ENCODE measurements at places on chromosomes 2 and 18. TPM values are rescaled to one million over a fixed set of nuclear protein-coding genes. Genes with fewer than 3 reads are reported as not detected.

- H3K4me1 ChIP-seq: peaks cover 62% of the 10 kb centered on the region
Measured at GRCh38 chr2:21281791-21282514, 158.2 kb downstream of the TDRD15 start.

- no peak overlapping the region for H3K27ac ChIP-seq
- no peaks in the 10 kb centered on the region for H3K36me3 ChIP-seq
- no peak for DNase-seq
- H3K4me1 ChIP-seq: peaks cover 7% of the 10 kb centered on the region
- H3K27me3 ChIP-seq: no peaks in the 10 kb centered on the region
Measured at GRCh38 chr18:54254265-54254758, 15.0 kb upstream of the POLI start.

GRCh38 chr2:240963065-240963867, 35.2 kb upstream of the SNED1 start:
- H3K36me3 ChIP-seq: no peaks in the 10 kb centered on the region
- H3K27ac ChIP-seq: no peak overlapping the region
- no peak overlapping the region for H3K4me3 ChIP-seq
- no peaks in the 10 kb centered on the region for H3K27me3 ChIP-seq

DNA sequence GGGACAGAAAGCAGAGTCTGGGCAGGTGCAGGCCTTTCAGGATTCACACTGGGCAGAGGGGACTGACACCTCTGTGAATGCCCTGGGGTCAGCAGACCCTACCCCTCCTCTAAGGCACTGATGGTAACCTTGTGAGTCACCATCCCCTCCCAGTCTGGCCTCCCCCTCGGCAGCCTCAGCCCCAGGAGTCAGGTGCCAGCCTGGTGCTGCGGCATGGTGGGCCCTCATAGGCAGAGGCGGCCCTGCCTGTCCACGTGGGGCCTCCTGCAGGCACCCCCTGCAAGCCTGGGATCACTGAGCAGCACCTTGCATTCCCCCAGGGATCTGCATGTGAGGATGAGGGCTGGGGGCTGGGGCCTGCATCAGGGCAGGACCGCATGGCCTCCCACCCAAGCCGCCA, 4.8 kb upstream of the GPR17 start:
- no peak for DNase-seq
- H3K27me3 ChIP-seq: no peaks in the 10 kb centered on the region
- H3K36me3 ChIP-seq: no peaks in the 10 kb centered on the region
- no peak overlapping the region for H3K4me3 ChIP-seq
- H3K4me1 ChIP-seq: no peaks in the 10 kb centered on the region

GALNT3 gene
- total RNA-seq: 0.39 TPM

CHMP3 gene
- 47.4 TPM for total RNA-seq

SNORC gene
- total RNA-seq: 3.8 TPM
